ENCODE measurements at places on chromosomes 6 and 20. TPM values are rescaled to one million over a fixed set of nuclear protein-coding genes. Genes with fewer than 3 reads are reported as not detected.

DNA sequence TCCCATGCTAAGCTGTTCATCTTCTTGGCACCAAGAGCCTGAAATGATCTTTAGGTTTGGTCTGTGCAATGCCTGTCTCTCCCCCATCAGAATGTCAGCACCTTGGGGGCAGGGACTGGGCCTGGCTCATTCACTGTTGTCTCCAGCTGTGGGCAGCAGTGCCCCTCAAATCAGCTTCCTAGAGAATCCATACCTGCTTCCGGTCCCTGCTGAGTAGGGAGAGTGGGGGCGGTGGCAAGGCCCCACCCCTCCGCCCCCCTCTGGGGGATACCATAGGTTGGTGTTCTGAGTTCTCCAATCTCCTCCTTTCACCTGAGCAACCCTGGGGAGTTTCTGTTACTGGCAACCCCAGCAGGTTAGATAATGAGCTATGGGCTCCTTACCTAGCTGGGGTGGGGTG lies 19.2 kb upstream of the SPDEF start:
- no peak for DNase-seq

- DNase-seq: no peak
These were observed 131.0 kb upstream of the DTNBP1 start for GRCh38 chr6:15793826-15794225.

GRCh38 chr6:31882344-31882743 lies 3.5 kb upstream of the SLC44A4 start:
- peak; percentile 13 for DNase-seq

- no peak for DNase-seq
These were observed at the start of gene JPH2 for GRCh38 chr20:44187054-44187771. Gene JPH2 (minus strand): TSS chr20:44187188. CDS start chr20:44186705, 483 bp downstream.

The PNPLA1 gene
- not detected for total RNA-seq

The GSTA3 gene
- total RNA-seq: not detected

The C2 gene
- total RNA-seq: 1.1 TPM

The CST4 gene
- not detected for total RNA-seq

GRCh38 chr20:42779216-42779615 lies 410.5 kb downstream of the PTPRT start:
- no peak for DNase-seq
